ENCODE measurements at places on chromosomes 5 and 9.

DNA sequence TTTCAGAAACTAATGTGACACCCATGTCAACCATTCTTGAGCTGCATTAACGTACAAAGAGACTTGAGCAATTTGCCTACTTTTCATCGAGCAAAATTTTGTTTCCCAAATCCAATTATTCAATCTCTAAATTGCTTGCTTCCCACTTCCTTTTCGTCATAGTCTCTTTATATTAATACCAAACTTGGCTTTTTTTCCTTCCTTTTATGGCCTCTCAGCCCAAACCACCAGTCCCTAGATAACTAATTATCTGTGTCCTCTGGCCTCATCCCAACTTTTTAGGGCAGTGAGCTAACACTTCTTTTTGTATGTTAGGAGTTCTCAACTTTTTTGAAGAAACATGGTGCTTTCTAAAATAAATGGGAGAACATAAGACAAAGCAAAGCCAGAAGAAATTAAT, 155.5 kb upstream of the S1PR3 start:
- DNase-seq, result no peak

- no peak for DNase-seq
These were observed 117.5 kb downstream of the ENTREP1 start for GRCh38 chr9:69442486-69442885.

GRCh38 chr9:130471411-130472183, 26.8 kb downstream of the ASS1 start:
- DNase-seq, result no peak

DNA sequence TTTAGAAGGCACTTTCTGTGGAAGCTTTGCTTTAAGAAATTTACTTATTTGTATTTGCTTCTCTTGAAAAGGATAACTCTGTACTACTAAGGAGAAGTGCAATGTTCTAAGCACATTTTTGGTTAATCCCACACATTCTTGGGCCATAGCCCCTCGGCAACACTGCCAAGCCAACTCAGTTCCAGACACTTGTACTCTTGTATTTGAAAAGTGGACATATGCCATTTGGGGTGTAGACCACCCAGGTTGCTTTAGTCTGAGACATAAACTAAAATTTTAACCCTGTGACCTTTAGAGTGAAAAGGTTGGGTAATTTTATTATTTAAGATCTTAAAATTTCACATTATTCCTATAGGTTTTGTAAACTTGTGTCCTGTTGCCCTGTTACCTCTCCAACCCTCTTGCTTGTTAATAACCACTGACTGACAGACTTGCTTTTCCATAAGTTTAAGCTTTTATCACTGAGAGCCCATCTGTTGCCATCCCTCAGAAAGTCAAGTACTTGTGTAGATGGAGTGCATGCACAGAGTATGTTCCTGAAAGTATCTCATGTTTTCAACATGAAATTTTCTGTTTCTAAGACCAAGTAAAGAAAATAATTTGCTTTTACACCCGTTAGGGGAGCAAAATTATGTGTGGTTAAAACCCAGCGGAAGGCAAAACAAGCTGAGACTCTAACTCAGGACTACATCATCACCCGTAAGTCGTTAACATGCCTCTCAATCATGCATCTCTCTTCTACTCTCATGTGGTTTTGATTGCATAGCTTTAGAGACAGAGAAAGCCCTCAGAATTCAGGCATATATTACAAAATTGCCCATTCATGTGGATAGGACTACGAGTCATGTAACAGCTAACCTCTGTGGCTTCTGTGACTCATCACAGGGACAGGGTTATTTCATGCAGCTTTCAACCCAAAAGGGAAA, 117.3 kb downstream of the GDNF start:
- peak; percentile 89 for DNase-seq

GRCh38 chr5:132322266-132322665, 28.1 kb downstream of the SLC22A4 start:
- no peak for DNase-seq

DNA sequence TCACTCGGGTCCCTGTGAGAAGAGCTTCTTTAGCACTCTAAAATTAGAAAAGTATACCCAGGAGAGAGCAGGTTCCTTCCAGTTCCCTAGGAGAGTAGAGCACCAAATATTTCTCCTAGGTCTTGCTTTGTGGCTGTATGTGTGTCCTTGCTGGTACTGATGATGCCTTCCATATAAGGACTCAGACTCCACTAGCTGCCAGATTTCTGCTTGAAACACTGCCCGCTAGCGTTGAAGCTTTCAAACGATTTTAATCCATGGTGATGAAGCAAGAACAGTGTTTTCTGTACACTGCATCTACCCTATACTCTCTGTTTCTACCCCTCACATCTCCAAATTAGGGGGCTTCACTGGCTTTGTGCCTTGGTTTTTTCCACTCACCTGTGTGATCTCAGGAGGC, 2.4 kb upstream of the SMC2 start:
- DNase-seq, result no peak

GRCh38 chr5:37211661-37212060, 37.5 kb downstream of the CPLANE1 start:
- DNase-seq, result no peak

- no peak for DNase-seq
These were observed 46.1 kb downstream of the STK10 start for GRCh38 chr5:172141949-172142319.

- no peak for DNase-seq
These were observed 1.1 kb downstream of the SLC6A7 start for GRCh38 chr5:150190987-150191386.

DNA sequence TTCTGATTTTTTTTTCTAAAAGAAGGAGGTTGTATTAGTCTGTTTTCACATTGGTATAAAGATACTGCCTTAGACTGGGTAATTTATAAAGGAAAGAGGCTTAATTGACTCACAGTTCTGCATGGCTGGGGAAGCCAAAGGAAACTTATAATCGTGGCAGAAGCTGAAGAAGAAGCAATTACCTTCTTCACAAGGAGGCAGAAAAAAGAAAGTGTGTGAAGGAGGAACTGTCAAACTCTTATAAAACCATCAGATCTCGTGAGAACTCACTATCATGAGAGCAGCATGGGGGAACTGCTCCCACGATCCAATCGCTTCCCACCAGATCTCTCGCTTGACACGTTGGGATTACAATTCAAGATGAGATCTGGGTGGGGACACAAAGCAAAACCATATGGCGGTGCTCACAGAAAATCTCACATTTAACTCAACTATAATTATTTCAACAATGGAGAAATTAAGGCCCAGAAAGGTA, 27.1 kb downstream of the DPYSL3 start:
- no peak for DNase-seq

- DNase-seq, result no peak
These were observed 52.5 kb downstream of the JADE2 start for GRCh38 chr5:134577796-134578577.

GRCh38 chr9:4490705-4491625, 697 bp downstream of the SLC1A1 start:
- no peak for DNase-seq

DNA sequence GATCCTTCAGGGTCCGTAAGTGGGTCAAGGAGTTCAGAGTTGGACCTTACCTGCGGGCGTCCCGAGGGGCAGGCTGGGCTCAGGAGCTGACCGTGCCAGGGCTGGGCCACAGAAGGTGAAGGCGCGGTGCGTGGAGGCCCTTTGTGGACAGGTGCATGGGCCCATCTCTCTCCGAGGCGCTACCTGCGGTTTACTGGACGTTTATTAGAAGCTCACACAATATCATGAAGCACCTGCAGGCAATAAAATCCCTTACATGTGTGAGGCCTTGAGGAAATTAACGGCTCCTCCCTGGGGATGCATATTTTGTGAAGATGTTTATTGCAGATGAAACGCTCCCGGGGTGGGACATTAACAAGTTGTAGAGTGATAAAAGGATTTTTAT, 79.8 kb upstream of the LMX1B start:
- no peak for DNase-seq

DNA sequence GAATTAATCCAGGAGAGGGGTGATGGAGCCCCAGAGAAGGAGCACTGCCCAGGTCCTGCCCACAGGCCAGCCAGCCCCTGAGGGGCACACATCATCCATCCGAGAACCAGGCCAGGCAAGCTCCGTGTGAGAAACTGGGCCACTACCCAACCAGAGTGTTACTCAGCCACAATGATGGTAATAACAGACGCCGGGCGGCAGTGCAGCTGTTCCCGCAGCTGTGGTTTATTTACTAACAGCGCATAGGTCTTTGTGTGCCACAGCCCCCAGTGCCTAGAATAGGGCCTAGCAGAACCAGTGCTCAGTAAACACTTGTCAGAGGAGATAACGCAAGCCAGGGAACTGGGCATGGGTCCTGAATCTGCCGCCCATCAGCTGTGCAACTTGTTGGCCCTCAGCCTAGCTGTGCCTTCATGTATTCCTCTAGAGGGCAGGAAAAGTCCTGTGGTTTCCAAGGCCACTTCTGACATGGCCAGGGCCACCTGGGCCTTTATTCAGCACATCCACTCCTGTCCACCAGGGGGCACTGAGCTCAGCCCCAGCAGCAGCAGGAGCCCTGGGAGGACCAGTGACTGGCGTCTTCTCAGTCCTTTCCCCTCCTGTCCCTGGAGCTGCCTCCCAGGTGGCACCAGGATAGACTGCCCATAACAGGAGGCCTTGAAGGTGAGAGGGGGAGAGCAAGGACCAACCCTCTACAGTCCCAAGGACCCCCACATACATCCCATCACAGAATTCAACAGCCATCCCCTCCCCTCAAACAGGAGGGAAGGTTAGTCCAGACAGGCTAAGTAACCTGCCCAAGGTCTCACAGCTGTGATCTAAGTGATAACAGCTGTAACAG, 2.1 kb downstream of the MXD3 start:
- peak; percentile 27 for DNase-seq

DNA sequence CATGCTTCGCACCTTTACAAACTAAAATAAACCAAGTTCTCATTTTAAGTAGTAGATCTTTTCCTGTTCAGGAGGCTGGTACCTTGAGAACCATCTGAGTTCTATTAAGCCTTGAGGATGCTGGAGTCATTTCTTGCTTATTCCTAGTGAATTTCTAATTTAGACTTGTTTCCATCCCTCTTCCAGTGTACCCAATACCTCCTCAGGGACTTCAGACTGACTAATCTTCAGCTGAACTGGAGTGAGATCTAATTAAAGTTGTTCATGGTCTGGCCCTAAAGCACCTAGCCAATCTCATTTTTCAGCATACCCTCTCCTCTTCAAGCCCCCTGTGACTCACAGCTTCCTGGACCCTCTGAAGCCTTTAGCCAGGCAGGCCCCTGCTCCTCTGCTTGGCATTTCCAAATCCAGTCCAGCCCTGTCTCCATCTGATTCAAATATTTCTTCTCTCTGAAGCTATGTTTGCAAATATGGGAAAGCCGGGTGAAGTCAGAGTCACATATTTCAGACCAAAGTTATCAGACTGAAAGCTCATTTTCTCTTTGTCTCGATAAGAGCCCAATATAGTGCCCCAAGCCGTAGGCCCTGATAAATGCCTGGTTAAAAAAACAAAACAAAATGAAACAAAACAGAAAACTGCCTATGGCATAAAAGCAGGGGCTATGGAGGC, 19.4 kb upstream of the TNFSF15 start:
- no peak for DNase-seq

- DNase-seq, result no peak
These were observed 322.4 kb downstream of the TMEM167A start for GRCh38 chr5:82754759-82755158.

GRCh38 chr9:15468145-15468544, 42.6 kb downstream of the PSIP1 start:
- DNase-seq, result no peak

DNA sequence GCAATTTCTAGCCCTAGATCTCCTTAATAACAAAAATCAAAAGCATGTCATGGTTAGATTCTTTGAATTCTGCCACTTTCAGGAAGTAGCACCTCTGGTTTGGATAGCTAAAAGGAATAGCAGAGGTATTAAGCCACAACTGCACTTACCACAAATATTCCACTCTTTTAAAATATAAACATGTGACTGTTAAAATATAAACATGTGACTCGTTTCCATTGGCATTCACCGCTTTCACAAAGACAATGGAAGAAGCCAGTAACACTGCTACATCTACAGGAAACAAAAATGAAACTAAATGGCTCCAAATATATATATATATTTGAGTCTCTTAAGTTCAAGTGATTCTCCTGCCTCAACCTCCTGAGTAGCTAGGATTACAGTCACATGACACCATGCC, 222.9 kb downstream of the ARL15 start:
- DNase-seq, result peak; percentile 72

GRCh38 chr9:21871256-21871975, 69.0 kb downstream of the MTAP start:
- DNase-seq, result no peak

- no peak for DNase-seq
These were observed 8.3 kb upstream of the COMMD10 start for GRCh38 chr5:116076496-116076895.

GRCh38 chr5:88815050-88815789, 67.8 kb downstream of the MEF2C start:
- DNase-seq, result no peak

DNA sequence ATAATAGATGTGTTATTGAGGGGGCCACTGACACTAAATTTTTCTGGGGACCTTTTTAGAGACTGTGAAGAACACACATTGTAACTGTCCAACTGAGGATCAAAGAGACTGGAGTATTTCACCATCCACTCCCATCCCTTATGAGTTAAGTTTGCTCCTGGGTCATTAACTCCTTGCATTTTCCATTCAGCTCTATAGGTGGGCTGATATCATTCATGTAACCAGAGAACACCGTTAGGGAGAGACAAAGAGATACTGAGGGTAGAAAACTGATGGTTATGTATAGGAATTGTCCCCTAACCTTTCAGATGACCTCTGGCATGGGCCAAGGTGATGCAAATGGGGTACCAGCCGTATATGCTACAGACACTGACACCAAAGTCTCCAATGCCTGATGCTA, 142.4 kb upstream of the TLR4 start:
- no peak for DNase-seq

DNA sequence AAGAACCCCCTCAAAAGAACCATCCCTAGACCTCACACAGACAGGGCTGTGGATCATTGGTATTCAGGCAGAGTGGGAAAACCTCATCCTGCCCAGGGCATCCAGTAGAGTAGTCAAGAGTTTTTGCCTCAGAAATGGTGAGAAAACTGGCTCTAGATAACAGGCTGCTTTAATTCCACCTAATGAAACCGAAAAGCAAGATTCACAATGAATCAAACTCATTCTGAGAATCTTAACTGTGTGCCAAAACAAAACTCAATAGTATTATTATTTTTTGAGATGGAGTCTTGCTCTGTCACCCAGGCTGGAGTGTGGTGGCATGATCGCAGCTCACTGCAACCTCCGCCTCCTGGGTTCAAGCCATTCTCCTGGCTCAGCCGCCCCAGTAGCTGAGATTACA, 17.8 kb upstream of the NPM1 start:
- no peak for DNase-seq

DNA sequence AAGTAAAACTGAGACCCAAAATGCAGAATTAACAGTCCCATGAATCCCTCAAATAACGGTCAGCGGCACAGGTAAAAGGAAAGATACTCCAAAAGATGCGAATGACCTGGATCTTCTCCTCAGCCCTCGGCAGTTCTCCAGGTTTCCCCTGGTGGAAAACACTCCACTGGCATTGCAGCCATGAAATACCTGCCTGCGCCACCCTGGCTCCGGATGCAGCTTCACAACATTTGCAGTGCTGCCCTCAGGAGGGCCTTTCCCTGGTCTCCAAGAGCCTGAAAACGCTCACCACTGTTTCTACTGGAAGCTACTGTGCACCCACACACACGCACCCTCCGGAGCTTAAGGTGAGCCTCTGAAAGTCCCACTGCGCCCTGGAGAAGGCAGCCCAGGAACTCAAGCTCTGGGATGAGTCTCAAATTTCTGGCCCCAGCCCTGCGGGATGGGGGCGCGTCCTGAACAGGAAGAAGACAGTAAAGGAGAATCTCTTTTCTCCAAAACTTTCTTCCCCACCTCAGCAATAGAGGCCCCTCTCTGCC, 612 bp downstream of the UGT3A2 start:
- no peak for DNase-seq

- DNase-seq, result no peak
These were observed 72.0 kb downstream of the KIF24 start for GRCh38 chr9:34256987-34257585.

Measured in non-pigmented ciliary epithelial cell (primary cell).